ENCODE measurements at places on chromosomes 5 and 9.

GRCh38 chr5:138503487-138504270 lies 38.4 kb downstream of the EGR1 start:
- DNase-seq = peak; percentile 77

DNA sequence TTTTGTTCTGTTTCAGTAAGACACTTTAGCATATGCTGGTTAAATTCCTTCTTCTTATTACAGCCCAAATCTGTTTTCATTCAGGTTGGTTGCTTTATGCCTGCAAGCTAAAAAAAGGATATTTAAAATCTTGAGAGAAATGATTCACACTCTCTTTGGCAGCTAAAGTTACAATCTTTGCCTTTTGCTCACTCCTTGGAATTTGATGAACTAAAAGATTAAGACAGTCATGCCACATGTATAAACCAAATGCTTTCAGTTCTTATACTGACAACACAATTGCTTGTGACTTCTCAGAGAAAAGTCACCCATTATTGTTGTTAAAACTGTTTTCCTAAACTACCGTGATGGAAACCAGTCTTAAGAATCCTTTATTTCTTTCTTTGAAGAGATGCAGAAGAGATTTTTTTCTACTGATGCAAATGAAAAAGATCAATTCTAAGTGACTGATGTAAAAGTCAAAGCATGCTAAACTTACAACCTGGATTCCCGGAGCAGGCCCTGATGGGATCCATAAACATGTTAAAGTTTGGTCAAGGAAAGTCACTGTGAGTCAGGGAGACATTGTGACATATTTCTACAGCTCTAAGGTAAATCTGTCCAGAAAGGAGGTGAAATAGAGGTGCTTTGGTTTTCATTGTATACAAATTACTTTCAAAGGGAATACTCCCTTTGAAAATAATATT lies 144.2 kb upstream of the CDH10 start:
- DNase-seq = peak; percentile 18

DNA sequence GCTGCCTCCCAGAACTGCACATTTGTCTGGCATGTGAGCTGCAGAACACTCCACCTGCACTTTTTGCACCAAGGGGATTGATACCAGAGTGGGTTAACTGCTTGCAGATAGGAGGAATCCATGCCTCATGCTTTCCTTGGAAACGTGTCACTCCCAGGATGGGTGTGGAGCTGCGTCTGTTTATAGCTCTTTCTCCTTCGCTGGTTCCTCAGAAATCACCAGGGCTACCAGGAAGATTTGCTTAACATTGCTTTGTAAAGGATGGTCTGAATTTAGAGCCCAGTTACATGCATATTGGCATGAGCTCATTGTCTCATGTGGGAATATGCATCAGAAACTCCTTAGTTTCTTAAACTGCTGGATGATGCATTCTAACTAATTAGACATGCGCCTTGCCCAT lies 234.6 kb downstream of the GADD45G start:
- no peak for DNase-seq

DNA sequence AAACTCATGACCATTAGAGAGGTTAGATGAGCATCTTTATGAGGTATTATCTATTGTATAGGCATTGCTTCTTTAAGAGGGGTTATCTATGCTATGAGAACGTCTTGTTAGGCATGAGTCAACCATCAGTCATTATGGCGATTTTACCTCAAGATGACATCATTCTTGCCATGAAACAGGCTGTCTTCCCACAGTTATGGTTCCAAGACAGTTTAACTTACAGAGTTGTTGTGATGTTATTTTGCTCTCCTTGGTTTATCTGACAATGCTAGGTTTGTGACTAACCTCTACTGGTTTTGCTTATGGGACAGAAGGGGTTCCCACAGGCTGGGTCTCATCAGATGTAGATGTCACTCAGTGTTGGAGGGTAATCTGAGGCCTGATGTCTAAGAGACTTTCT lies 1864.7 kb upstream of the ACO1 start:
- no peak for DNase-seq

GRCh38 chr9:98516205-98516896 lies 192.4 kb downstream of the GABBR2 start:
- no peak for DNase-seq

DNA sequence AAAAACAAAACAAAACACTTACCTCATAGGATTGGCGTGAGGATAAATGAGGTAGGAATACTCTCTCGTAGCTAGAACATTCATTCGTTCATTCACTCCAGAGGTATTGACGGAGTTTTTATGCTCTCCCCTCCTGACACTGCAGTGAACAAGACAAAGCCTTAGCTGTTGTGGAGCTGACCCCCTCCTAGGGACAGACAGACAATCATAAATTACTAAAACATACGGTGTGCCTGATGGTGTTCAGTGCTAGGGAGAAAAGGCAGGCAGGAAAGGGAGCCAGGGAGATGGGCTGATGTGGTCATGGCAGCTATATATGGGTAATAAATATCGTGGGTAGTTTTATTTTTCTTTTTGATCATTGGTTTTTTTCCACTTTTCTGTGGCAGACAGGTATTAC lies 5.7 kb upstream of the BRD3 start:
- no peak for DNase-seq

DNA sequence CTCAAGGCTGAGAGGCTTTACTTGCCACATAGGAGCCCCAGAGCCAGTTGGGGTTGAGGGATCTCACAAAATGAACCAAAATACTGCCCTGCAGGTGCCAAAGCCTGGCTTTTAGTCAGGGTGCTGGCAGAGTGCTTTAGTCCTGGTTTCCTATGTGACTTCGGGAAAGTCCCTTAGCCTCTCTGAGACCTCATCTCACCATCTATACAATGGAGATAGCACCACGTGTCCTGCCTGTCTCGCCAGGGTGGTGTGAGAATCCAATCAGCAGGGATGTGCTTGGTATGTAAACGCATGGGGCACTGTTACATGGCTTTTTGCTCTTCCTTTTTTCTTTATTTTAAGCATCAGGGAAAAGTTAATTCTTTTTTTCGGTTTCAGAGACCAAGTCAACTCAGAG lies 68.3 kb downstream of the SHB start:
- no peak for DNase-seq

- no peak for DNase-seq
These were observed 885 bp upstream of the MLLT3 start for GRCh38 chr9:20623021-20623747.

DNA sequence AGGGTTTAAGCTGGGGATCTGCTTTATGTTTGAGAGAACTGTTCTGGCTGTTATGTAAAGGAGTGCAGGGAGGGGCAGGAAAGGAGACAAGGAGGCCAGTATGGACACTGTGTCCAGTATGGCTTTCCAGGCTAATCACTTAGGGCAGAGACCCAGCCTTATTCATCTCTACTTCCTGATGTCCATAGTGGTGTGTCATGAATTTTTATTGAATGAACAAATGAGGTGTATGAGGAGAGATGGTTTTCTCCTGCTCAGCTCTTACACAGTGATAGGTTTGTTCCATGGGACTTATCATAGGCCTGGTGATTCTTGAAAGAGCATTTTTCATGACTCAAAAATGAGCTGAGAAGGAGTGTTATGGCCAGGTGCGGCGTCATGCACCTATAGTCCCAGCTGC lies 20.5 kb upstream of the FGFR4 start:
- no peak for DNase-seq

DNA sequence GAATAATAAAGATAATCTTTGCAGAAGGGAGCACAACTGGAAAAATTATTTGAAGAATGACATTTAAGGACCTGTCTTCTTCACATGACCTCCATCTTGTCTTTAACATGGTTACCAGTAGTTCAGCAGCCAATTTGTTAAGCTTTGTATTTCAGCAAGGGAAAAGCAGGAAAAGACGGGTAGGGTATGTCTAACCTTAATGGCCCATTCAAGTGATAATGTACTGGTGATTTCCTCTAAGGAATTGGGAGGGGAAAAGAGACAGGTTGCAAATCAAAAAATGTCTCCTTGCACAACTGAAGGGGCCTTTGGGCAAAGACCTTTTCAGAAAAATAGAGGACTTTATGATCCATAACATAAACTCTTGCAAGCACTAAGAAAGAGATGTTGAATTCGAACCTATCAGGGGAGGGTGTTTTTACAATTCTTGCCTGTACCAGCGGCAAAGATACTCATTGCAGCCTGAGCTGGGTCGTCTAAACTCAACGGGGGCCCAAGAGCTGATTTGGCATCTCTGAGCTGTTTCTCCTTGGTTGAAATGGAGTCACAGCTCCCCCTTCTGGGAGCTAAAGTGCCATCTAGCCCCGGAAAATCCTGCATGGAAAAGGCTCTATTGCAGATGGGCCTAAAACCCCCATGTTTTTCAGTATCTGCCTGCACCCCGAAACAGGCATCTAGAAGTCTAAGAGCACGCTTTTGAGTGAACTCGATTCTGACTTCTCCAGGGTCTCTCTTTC lies 3.8 kb downstream of the BRINP1 start:
- no peak for DNase-seq

- no peak for DNase-seq
These were observed 33.5 kb downstream of the MOCS2 start for GRCh38 chr5:53076014-53076583.

DNA sequence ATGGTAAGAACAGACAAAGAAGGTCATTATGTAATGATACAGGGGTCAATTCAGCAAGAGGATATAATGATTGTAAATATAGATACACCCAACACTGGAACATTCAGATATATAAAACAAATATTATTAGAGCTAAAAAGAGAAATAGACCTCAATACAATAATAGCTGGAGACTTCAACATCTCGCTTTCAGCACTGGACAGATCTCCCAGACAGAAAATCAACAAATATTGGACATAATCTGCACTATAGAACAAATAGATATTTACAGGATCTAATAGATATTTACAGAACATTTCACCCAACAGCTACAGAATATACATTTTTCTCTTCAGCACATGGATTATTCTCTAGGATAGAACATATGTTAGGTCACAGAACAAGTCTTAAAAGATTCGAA lies 190.6 kb upstream of the RFX3 start:
- DNase-seq = no peak

DNA sequence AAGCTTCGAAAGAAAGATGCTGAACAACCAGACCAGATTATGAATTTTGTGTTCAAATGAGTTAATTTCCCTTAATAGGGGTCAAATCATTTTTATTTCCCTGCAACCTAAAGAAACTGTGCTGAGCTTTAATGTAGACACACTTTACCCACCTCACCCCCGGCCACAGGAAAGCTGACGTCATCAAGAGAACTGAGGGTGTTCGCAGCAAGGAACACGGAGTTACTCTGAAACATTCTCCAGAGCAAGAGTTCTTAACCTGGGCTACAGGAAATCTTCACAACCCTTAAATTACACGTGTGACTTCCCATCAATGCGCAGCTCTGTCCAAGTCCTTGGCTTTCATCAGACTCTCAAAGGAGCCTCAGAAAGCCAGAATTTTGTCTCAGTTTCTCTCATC lies 116.3 kb downstream of the COL23A1 start:
- no peak for DNase-seq

DNA sequence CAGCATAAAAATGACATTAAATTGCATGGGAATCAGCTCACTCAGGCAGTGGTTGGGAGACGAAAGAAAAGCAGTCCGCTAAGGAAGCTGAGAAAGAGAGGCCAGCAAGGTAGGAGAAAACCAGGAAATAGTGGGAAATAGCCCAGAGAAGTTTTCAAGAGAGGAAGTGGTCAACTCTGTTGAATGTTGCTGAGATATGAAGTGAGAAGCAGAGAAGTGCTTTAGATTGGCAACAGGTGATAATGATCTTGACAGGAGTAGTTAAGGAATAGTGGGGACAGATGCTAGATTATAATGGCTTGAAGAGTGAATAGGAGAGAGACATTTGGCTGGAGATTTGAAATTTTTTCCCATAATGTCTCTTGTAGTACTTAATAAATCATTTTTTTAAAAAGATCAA lies 30.8 kb downstream of the CNTRL start:
- DNase-seq = no peak

DNA sequence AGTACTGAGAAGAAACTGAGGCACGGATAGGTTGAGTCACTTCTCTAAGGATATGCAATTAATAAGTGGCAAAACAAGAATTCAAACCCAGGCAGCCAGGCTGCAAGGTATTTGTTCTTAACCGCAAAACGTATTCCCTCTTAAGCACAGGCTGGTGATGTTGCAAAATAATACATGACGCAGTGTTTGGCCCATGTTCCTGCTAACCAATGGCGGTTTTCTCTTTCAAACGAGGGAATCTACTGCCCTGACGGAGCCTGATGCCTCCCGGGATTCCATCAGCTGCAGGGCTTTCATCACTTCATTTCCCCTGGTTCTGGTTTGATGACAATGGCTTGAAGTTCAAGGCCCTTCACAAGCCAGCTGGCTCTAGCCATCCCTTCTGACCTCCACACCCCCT lies 154.8 kb downstream of the SLIT3 start:
- no peak for DNase-seq

DNA sequence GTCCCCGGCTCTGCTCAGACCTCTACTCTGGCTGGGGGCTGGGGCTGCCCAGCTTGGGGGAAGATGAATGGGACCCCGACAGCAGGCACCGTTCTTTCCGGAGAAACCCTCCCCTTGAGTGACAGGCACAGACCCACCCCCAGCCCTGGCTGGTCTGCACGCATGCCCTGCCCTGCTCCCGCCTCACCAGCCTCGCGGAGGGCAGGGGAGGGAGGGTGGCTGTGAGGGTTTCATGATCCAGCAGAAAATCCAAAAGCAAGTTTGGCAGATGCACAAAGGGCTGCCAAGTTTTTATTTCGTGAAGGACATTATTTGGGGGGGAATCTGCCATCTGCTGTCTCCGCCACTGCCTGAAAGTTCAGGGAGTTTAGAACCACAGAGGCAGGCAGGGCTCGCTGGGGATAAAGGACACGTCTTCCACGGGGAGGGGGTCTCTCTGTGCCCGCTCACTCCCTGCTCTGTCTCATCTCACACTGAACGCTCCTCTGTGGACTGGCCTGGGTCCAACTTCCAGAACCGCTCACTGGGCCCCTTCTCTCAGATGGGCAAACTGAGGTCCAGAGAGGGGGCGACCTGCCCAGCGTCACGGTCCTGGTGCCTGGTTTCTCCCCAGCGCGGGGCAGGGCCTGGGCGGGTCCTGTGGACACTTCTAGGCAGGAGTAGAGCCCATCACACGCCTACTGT lies 92.9 kb downstream of the RXRA start:
- DNase-seq = no peak

GRCh38 chr9:745761-746380 lies 95.6 kb upstream of the DMRT1 start:
- no peak for DNase-seq

DNA sequence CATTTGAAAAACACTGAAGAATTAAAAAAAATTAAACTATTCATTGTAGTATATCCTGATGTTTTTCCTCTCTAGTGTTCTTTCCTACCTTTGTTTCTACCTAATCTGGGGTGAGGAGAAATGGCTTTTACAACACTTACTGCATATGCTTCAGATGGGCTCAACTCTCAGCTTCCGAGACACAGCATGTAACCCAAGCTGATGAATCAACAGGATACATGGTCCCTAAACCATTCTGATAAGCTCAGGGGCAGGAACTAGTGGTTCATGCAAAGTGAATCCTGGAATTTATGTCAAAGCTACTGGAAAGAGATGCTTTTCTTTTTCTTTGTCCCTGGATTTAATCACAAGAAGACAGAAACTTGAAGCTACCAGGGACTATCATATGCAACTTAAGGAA lies 672.5 kb upstream of the RORB start:
- no peak for DNase-seq
